ENCODE measurements at places on chromosomes 16 and 17. TPM values are rescaled to one million over a fixed set of nuclear protein-coding genes. Genes with fewer than 3 reads are reported as not detected.

- peak; percentile 61 for DNase-seq
Measured at GRCh38 chr17:63911657-63912100, 621 bp upstream of the CSHL1 start.

The USH1G gene
- not detected for total RNA-seq

The PRSS27 gene
- 7.8 TPM for total RNA-seq

DNA sequence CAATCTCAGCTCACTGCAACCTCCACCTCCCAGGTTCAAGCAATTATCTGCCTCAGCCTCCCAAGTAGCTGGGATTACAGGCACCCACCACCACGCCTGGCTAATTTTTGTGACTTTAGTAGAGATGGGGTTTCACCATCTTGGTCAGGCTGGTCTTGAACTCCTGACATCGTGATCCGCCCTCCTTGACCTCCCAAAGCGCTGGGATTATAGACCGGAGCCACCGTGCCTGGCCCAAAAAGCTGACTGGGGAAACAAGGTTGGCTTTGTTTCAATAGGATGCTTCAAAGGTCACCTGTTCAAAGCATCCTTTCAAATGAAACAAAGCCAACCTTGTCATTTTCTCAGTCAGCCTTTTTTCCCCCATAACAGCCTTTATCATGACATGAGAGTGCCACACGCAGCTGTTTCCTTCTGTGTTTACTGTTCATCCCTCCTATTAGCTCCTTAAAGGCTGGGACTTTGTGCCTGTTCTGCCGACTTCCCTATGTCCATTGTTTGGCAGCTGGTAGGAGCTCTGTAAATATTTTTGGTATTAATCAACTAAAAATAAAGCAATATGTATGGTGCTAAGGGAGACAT is 51.1 kb downstream of the ADAMTS18 start:
- DNase-seq: no peak

GRCh38 chr16:24348545-24349290 is 92.6 kb downstream of the CACNG3 start:
- no peak for DNase-seq

The IL17C gene
- 0.23 TPM for total RNA-seq

DNA sequence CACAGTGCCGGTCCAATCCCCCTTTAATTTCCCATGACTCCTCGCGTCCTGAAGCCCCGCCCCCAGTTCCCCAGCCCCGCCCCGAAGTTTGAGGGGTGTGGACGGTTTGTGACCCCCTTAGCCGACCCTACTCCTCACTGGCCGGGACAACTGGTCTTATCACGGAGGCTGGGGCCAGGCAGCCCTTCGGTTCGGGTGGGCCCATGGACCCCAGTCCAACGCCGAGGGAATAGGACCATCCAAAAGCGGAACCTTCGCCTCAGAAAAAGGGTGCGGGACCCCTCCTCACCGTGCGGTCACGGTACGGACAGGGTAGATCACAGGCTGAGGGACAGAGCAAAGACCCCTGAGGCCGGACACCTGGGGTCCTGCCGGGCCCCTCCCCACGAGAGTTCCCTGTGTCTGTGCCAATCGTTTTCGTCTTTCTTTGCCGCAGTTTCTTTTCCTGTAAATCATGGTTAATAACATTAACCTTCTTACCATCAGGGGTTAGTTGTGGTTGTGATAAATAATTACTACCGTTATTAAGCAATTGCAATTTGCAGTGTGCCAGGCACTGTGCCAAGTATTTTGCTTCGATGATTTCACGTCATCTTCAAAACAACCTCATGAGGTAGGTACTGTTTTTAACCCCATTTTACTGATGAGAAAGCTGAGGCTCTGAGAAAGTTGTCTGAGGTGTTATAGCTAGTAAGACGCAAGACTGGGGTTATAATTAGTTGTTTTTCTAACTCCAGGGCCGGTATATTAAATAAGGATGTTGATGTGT is 543 bp downstream of the TMUB2 start:
- no peak for DNase-seq

The ZFP3 gene
- total RNA-seq: 0.11 TPM

DNA sequence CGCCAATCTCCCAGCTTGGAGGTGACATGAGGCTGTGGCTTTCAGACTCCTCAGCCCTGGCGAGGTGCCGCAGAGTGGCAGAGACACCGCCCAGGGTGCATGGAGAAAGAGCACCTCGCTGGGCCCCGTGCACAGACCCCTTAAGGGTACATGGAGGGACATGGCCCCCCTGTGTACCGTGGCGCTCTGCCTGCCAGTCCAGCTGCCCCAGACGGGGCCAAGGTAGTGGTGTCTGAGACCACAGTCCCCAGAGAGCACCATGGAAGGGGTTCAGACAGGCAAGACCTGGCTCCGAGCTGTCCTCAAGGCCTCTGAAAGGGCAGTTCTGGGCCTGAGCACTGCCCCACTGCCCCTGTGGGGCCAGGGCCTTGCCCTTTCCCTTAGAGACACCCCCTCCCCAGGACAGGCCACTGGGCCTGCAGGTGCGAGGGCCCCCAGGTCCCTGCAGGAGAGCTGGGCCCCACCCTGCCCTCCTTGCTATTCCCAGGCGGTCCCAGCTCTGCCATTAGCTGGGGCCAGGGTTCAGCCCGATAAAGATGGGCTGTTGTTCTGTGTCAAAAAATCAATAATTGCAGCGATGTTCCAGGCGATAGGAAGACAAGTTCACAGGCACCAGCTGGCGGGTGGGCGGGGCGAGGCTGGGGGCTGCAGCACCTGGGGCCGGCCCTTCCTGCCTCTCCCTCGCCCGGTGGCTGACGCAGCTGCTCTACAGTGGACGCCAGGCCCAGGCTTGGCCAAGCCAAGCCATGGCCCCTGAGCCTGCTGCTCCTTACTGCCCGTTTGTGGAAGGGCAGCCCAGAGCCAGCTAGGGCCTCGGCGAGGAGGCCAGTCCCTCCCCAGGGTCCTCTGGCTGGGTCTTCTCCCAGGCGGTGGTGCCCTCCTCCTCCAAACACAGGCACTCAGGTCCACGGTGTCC is 51.7 kb downstream of the ZFPM1 start:
- DNase-seq: no peak

DNA sequence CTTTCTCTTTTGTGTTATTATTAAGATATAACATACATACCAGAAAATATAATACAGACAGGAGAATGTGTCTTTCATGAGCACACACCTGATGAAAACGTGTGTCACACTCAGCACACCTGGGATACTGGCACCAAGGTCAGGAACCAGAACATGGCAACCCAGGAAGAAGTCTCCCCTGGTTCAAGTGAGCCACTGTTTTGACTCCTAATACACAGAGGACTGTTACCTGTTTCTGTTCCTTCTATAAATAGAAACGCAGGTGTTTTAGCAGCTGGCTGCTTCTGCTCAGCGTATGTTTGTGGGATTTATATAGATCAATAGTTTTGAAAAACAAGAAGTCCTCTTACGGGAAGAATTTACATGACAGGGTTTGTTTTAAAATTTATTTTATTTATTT is 3.5 kb downstream of the SEC14L1 start:
- no peak for DNase-seq

DNA sequence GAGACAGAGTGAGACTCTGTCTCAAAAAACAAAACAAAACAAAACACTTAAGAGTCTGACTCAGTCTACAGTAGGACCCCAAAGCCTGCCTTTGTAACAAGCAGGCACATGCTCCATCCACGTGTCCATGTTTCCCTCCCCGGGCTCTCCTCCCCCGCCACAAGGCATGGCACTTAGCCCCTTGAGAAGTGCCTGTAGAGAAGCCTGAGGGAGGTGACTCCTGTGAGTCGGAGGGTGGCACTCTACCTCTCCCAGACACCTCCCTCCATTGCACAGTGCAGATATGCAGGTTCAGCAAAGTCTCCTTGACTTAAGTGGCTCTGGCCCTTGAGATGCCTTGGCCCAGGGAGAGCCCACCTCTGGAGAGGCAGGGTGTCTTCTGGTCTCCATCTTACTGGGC is 6.8 kb downstream of the FHOD1 start:
- no peak for DNase-seq
